ENCODE measurements at places on chromosomes 2 and 18.
A peak's percentile ranks its signal among the peaks of the same experiment; 100 is the strongest.

DNA sequence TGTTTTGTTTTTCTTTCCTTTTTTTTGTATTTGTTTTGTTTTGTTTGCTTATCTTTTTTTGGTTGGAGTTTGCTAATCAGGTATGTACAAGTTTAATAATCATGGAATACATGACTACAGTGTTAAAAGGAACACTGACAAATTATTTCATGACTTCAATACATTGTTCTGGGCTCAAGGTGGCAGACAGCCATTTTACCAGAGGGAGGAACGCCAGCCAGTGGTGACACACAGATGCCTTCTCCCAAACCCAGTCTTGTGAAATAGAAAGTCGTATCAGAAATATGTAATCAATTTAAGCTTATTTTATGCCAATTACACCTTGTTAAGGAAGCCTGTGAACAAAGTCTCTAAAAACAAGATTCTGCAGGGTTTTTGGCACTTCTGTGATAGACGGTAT, 264.0 kb upstream of the EPHA4 start:
- DNase-seq, result peak; percentile 2

DNA sequence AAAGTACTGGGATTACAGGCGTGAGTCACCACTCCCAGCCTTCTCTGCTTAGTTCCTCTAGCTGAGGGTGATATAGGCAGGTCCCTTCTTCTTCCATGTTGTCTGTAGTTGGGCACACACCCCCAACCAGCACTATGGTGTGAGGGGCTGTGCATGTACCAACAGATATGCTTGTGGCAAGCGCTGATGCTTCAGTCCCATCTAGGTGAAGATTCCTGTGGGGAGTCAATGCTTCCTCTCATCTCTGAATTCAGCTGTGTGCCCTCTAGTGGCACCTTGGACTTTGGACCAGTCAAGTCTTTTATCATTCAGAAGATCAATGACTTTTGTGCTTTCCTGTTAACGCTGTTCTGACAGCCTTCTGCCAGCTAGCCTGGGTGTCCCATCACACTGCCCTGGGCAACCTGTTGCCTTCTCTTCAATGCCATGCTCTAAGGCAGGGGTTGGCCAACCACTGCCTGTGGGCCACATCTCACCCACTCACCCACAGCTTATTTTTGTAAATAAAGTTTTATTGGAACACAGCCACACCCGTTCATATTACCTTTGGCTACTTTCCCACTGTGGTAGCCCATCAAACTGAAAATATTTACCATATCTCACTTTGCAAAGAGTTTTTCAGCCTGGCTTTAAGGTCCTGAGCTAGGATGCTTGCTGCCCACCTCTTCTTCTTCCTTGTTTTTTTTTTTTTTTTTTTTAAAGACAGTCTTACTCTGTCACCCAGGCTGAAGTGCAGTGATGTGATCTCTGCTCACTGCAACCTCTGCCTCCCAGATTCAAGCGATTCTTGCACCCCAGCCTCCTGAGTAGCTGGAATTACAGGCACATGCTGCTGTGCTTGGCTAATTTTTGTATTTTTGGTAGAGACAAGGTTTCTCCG, 51.0 kb downstream of the NPAS2 start:
- no peak for DNase-seq

GRCh38 chr2:237704501-237705434, 77.4 kb downstream of the LRRFIP1 start:
- no peak for DNase-seq

- no peak for DNase-seq
Measured at GRCh38 chr2:144459286-144459685, 60.6 kb downstream of the ZEB2 start.

- no peak for DNase-seq
Measured at GRCh38 chr2:73701968-73702665, 35.0 kb downstream of the TPRKB start.

- no peak for DNase-seq
Measured at GRCh38 chr2:182834293-182834692, 32.1 kb downstream of the FRZB start.

- DNase-seq, result no peak
Measured at GRCh38 chr2:28292491-28292890, 100.2 kb upstream of the FOSL2 start.

Measured in NCI-H1694 treated with DMSO at 0.1 percent for 48 hours (cell line).